Fibroblast of lung (primary cell): ENCODE measurements at places on chromosomes 13 and 19. TPM values are rescaled to one million over a fixed set of nuclear protein-coding genes. Genes with fewer than 3 reads are reported as not detected.

Gene MIER2
- total RNA-seq = 9.2 and 20.6 TPM in 2 replicates

Gene NKPD1
- 0.17 and 0.26 TPM in 2 replicates for total RNA-seq

DNA sequence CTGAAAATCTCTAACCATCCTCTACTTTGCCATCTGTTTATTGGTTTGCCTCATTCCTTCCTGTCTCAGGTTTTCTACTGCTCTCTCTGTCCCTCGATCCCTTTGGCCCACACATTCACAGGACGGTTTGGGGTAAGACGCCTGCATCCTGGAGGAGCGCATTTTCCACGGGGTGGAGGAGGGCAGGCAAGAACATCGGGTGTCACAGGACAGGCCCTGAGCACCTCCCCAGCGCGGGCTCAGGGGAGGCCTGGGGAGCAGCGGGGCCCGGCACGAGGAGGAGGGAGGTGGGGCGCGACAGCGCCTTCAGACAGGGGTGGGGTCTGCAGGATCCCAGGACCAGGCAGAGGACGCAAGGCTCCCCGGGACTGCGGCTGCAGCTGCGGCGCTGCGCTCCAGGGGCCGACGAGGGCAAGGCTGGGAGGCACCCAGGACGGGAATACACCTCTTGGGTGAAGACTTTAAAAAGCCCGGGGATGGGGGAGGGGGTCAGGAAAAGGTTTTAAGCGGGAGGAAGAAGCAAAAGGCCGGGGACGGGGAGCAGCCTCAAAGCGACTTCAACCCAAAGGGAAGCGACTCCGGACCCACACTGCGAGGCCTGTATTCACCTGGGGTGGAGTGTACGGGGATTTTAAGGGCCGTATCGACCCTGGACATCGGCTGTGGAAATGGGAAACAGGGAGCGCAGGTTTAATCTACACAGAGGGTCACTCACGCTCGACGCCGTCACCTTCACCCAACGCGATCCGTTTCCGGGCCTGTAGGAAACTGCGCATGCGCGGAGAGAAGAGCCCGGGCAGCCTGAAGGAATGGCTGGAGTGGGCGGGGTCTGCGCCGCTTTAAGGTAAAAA, at the start of gene ZNF415:
Gene ZNF415, minus strand, starts transcription at position 770 of the 851 bp plus-strand sequence. CDS start 10,234 bp downstream, outside the sequence.
- peak; percentile 81 for DNase-seq

- DNase-seq = no peak
These were observed 1002.7 kb upstream of the PCDH20 start for GRCh38 chr13:62418376-62418775.

DNA sequence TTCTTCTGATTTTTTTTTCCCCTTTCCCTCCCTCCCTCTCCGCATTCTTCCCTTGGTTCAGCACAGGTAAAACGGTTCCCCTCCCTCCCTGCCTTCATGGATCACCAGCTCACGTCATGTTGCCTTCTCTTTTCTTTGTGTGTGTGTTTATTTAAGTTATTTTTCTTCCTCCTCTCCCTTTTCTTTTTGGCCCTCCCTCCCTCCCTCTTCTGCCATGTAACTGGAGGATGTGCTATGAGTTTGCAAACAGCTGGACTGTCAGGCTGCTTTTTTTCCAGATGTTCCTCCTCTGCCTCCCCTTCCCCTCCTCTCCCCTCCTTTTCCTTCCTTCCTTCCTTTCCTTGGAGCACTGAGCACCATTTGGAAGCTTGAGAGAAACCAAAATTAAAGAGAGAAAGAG, 2.0 kb downstream of the LENG9 start:
- DNase-seq = no peak

- DNase-seq = no peak
These were observed 1.3 kb downstream of the DNAJB1 start for GRCh38 chr19:14516746-14517438.

DNA sequence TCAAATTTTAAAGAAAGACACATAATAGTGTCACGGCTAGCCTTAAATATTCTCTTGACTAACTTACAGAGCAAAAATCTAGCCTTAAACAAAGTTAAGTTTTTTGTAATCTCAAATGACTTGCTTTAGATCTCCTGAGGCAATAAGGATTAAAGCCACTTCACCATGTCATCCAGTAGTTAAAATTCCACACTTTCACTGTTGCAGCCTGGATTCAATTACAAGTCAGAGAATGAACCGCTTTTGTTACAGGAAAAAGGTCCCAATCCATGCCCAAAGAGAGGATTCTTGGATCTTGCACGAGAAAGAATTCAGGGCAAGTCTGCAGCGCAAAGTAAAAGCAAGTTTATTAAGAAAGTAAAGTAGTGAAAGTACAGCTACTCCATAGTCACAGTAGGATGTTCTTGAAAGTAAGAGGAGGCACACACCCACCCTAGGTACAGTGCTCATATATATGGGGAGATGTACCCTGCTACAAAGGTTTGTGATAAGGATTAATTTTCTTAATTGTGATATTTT, 34.6 kb upstream of the CD177 start:
- no peak for DNase-seq

DNA sequence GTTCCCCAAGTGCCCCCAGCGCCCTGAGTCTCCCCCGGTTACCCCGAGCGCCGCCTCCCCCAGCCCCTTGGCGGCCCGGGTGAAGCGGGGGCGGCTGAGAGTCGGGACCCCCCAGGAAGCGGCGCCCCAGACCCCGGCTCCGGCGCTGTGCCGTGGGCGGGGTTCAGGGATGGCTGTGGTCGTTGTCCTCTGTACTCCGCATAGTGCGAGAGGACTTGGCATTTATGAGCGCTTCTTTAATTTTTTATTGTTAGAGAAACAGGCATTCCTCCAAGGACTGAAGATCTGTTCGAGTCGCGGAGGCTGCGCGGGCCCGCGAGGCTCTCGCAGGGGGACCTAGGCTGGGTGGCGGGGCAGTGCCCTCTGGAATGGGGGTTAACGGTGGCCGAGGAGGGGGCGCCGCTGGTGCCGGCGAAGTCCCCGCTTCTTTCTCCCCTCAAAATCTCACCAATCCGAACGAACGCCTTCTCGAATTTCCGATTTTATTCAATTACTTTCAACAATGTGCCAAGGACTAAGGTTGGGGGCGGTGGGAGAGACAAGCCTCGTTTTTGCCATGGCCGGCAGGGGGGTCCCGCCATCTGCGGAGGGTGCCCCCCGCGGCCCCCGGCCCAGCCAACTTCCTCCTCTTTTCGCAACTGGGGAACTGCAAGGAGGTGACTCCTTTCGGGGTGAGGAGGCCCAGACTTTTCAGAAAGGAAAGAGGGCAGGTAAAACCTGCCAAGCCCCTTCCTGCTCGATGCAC, 596 bp upstream of the GJB2 start:
- DNase-seq = no peak
